Fibroblast of skin of left quadriceps (primary cell): ENCODE measurements at places on chromosomes 2 and 18.

GRCh38 chr2:8319219-8319618, 362.6 kb upstream of the ID2 start:
- no peak for DNase-seq

DNA sequence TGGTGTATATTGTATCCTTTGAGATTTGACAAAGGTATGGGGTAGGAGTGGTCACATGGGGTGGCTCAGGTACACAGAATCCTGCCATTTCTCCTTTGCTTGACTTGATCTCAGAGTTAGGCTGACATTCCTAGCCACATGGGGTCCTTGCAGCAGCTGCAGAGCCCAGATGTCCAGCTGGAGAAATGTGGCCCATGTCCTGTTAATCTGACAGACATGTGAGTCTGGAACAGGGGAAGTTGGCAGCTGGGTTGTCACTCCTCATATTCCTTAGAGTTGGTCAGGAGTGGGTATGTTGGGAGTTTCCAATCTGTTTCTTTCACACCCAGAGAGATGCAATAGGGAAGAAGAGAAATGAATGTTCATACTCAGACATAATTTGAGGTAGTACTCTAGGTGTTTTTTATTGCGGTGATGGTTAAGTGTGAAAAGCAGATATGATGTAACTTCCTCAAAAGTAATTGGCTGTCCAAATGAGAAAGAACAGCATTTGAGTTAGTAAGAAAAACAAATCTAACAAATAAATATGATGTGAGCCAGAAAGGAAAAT, 402.6 kb upstream of the MEIS1 start:
- DNase-seq, result no peak

GRCh38 chr2:11743366-11743765, 3.1 kb upstream of the LPIN1 start:
- DNase-seq, result no peak

DNA sequence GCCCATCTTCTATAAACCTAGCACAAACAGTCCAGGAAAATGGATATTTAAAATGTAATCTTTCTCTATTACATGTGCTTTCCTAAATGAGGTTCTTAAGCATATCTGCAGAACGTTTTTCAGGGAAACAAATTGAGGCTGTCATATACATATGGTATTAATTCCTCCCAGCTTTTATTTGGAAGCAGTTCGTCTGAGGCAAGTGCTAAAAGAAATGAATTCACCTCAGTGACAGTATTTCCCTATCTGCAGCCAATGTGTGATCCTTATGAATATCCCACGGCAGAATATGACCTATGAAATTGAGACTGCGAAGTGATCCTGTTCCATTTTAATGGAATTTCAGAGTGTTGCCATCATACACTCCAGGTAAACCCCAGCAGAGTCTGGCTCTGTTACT, 7.1 kb downstream of the MYOM1 start:
- DNase-seq, result no peak

- peak; percentile 56 for DNase-seq
Measured at GRCh38 chr18:55422456-55423180, 165.4 kb downstream of the TCF4 start.

DNA sequence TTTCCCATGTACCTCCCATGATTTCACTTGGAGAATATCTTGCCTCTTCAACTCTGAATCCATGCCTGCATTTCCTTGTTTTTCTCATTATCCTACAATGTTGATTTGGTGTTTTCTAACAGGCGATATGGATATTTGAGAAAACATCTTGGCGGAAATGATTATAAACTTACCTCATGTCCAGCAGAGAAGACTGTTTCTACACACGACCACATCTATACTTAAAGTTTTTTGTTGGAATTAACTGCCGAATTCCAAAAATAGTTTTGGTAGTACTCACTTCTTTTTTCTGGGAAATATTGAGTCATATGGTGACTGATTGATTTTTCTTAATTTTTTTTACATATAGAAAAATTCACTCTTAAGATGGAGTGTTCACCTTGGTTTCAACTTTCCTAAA, 41.4 kb upstream of the TMEFF2 start:
- peak; percentile 38 for DNase-seq

DNA sequence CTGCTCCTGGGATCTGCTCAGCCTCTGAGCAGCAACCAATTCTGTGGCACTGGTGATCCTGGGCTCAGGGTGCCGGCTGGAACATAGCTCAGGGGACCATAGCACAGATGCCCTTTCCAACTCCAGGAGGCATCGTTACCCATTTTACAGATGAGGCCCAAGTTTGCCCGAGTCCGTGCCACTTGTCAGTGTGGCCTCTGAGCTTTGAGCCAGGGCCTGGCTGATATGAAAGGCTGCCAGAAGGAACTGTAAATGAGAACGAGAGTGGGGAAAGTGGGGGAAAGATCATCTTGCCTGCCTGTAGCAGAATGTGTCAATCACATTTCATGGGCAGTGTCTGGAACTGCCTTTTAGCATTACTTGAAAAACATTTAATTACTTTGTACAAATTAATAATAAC, 23.3 kb upstream of the FOSL2 start:
- no peak for DNase-seq

DNA sequence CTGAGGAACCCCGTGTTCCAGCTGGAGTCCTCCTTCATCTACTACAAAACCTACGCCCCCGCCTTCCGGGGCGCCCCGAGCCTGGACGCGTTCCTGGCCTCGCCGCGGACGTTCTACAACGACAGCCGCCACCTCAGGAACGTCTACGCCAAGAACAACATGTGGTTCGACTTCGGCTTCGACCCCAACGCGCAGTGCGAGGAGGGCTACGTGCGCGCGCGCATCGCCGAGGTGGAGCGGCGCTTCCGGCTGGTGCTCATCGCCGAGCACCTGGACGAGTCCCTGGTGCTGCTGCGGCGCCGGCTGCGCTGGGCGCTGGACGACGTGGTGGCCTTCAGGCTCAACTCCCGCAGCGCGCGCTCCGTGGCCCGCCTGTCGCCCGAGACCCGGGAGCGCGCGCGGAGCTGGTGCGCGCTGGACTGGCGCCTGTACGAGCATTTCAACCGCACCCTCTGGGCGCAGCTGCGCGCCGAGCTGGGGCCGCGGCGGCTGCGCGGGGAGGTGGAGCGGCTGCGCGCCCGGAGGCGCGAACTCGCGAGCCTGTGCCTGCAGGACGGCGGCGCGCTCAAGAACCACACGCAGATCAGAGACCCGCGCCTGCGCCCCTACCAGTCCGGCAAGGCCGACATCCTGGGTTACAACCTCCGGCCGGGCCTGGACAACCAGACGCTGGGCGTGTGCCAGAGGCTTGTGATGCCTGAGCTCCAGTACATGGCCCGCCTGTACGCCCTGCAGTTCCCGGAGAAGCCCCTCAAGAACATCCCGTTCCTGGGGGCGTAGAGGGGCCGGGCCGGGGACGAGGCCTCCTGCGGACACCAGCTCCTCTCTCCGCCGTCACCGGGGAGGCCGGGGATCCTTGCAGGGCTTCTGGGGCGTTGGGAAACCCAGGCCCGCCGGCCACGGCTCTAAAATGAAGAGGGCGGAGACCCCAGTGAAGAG, 5.3 kb upstream of the NEU4 start:
- DNase-seq, result peak; percentile 7

DNA sequence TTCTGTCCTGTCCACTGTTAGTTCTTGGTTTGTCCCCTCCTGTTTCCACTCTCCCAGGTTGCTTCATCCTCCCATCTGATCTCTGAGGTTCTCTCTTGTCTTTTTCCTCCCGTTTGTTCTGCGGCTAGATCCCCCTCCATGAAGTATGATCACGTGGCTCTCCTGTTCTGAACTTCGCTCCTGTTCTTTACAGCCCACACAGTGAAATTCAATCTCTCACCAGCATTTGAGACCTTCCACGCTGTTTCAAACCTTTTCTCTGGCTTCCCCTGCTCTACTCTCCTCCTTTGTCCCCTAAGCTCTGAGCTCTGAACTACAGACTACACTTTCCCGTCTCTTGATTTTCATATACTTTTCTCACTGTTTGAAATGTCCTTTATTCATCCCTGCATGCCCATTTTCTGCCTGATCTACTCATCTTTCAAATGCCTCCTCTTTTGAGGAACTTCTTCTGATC, 83.5 kb downstream of the OSBPL6 start:
- no peak for DNase-seq

DNA sequence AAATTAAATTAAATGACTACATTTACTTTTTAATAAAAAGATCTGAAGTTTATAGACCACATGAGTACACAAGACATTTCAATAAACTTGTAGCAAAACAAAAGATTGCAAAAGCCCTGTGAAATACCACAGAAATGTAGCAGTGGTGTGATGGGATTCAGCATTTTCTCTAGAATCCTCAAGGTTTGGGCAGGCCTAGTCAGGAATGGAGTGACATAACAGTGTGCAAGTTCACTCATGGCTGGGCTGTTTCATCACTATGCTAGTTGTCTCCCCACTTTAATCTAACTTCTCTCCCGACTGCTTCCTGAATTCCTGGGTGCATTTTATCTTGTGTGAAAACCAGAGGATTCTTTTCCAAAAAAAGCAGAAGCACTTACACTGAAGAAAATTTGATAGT, 1089.9 kb upstream of the DDX18 start:
- DNase-seq, result no peak

- DNase-seq, result no peak
Measured at GRCh38 chr18:33201509-33201926, 239.0 kb downstream of the CCDC178 start.

- DNase-seq, result peak; percentile 84
Measured at GRCh38 chr2:150994076-150994475, 267.6 kb downstream of the RBM43 start.

GRCh38 chr2:178088774-178089270, 16.2 kb upstream of the PDE11A start:
- no peak for DNase-seq

DNA sequence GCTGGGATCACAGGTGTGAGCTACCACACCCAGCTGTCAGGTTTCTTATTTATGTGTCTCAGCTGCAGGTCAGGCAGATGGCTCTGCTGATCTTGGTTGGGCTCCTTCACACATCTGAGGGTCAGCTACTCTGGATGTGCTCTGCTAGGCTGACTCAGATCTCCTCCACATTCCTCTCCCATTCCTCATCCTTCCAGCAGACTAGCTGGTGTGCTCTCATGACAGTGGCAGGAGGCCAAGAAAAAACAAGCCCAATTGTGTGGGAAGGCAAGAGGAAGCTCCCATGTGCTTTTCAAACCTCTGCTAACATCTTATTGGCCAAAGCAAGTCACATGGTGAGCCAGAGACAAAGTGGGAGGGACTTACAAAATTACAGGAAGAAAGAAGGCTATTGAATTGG, 11.7 kb upstream of the MSH6 start:
- DNase-seq, result peak; percentile 40

DNA sequence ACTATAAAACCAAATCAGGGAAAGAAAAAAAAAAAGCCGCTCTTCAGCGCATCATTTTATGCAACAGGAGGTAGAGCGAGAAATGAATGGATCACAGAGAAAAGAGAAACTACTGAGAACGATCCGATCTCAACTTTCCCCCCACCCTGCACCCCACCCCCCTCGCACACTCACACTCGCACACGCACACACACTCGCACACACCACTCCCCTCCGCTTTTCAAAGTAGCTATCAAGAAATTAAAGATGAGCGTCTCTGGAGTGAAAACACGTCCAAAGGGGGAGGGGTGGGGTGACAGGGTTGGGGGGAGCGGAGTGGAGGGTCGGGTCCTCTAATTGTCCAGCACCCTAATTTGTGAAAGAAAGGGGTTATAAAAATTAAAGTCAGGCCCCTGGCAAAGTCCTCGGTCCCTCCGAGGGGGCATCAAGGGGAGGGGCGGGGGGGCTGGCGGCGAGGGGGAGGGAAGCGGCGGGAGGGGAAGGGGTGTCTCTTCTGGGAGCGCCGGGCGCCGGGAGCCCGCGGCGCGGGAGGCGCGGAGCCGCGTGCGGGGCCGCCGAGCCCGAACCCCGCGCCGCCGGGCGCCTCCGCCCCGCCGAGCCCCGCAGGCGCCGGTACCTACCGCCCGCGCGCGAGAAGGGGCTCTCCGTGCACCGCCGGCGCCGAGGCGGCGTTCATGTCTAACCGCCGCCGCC, 428 bp downstream of the TCF4 start:
- peak; percentile 28 for DNase-seq

DNA sequence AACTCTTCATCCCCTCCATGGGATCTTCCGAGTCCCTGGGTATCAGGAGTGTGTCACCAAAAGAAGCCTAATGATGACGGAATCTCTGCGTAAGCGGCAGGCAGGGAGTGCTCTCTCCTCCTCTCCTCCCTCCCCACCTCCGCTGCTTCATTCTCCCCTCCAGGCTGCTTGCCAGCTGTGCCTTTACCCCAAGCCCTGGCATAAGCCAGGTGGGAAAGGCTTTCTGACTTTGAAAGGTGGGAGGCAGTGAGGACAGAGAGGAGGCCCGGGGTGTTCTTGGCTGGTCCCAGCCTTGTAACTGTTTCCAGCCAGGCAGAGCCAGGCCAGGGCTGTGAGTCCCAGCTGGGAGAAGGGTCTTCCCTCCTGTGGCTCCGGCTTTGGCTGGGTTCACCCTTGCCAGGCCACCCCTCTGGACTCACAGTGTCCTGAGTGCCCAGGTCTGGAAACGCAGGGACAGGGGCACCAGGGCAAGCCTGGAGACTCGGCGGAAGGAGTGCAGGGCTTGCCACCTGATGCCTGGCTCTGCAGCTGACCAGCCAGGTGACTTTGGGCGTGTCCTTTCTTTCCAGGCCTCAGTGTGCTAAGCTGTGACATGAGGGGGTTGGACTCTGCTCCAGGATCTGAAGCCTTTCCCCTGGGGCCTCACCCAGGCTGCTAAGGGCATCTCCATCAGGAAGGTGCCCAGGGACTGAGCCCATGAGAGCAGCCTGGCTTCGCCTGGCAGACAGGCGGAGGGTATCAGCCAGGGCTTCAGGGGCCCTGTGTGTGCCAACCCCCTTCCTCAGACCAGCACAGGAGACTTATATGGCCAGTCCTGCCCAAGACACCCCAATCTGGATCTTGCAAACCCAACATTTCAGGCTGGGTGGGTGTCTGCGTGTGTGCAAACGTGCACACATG, 32.7 kb upstream of the HPCAL1 start:
- no peak for DNase-seq

DNA sequence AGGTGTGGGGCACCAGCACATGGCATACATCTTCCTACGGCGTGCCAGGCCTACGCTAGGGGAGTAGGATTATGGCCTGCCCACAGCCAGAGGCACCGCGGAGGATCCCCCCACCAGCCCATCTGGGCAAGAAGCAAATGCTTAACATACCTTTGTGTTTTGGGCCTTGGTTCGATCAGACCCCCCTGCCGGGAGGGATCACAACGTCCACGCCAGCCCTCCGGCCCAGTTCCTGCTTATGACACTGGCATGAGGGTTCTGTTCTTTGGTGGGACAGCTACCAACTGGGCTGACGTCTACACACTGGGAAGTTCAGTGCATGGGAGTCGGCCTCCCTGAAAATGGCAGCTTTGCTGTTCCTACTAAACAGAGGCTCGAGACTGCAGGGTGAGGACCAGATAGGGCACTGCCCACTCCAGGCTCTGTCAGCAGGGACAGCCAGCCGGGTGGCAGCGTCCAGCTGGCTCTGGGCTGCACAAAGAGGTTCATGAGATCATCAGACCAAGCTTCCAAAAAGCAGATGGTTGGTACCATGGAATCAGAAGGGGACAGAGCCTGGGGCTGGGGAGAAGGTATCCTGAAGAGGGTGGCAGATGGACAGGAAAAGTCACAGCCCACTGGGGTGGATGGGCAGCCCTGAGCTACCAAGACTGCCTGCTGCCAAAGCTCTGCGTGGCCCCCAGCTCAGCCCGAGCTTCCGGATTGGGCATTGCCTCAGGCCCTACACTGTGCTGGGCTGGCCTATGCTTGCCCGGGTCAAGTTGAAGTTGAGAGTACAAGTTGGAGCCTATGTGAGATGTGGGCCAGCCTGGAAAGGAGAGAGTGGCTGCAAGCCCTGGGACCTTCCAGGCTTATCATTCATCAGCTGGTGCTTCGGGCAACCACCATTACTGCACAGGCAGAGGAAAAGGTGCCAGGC, 61.7 kb upstream of the TEX51 start:
- no peak for DNase-seq
